ENCODE measurements at places on chromosomes 2 and 18.

DNA sequence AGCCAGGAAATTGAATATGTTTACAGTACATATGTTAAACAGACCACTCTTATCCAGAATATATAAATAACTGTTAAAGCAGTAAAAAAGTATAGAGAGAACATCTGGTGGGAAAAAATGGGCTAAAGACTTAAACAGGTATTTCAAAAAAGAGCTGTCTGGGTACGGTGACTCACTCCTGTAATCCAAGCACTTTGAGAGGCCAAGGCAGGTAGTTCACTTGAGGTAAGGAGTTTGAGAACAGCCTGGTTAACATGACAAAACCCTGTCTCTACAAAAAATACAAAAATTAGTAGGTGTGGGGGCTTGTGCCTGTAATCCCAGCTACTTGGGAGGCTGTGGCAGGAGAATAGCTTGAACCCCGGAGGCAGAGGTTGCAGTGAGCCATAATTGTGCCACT, 171.4 kb upstream of the FSIP2 start:
- peak; percentile 8 for DNase-seq

DNA sequence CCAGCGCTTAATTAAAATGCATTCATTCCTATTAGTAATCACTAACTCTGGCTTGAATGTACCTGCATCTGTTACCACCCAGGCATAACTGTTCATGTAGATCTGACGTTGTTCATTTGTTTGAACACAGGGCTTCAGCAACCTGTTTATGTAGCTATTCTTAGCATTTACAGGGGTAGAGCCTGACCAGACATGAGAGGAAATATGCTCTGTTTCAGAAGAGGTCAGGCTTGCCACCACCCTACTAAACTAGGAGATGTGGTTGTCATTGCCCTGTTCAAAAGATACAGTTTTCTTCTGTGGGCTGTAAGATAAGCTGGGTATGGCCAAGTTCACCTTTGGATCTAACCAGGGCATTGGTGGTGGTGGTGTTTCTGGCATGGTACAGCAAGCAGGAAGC, 8.8 kb downstream of the MGAT5 start:
- DNase-seq: no peak

- no peak for DNase-seq
These were observed 94.5 kb downstream of the DPP4 start for GRCh38 chr2:161979490-161979889.

DNA sequence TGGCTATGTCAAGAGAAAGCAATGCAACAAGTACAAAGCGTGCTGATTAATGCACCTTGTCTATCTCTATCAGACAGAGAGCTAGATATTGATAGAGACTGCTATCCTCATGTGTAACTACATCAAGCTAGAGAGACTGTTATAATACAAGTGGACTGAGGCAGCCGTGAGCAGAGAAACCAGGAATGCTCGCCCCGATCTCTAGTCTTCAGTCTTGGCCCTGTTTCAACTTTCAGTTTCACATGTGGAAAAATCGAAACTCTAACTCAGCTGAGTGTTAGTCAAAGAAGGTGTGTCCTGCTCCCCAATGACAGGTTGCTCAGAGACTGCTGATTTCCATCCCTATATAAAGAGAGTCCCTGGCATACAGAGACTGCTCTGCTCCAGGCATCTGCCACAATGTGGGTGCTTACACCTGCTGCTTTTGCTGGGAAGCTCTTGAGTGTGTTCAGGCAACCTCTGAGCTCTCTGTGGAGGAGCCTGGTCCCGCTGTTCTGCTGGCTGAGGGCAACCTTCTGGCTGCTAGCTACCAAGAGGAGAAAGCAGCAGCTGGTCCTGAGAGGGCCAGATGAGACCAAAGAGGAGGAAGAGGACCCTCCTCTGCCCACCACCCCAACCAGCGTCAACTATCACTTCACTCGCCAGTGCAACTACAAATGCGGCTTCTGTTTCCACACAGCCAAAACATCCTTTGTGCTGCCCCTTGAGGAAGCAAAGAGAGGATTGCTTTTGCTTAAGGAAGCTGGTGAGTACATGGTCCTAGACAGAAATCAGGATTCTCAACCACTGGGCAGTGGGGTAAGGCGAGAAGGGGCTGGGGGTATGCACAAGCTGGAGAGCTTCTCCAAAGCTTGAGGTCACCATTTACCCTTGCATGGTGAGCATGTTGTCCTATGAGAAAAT, at the start of gene RSAD2:
RSAD2 (plus strand) TSS at position 376 of the 903 bp plus-strand sequence; CDS start at position 400, 24 bp downstream.
- DNase-seq: no peak

- peak; percentile 30 for DNase-seq
These were observed 132.2 kb downstream of the DOCK10 start for GRCh38 chr2:224909885-224910573.

- no peak for DNase-seq
These were observed 187.7 kb downstream of the LOXHD1 start for GRCh38 chr18:46469186-46469915.

GRCh38 chr2:123738643-123739042, 286.4 kb upstream of the CNTNAP5 start:
- DNase-seq: no peak

- no peak for DNase-seq
These were observed 183.0 kb downstream of the PMAIP1 start for GRCh38 chr18:60082790-60083189.

GRCh38 chr2:42698940-42699339, 65.0 kb downstream of the OXER1 start:
- DNase-seq: no peak

- no peak for DNase-seq
These were observed 75.6 kb upstream of the ID2 start for GRCh38 chr2:8606226-8606625.

DNA sequence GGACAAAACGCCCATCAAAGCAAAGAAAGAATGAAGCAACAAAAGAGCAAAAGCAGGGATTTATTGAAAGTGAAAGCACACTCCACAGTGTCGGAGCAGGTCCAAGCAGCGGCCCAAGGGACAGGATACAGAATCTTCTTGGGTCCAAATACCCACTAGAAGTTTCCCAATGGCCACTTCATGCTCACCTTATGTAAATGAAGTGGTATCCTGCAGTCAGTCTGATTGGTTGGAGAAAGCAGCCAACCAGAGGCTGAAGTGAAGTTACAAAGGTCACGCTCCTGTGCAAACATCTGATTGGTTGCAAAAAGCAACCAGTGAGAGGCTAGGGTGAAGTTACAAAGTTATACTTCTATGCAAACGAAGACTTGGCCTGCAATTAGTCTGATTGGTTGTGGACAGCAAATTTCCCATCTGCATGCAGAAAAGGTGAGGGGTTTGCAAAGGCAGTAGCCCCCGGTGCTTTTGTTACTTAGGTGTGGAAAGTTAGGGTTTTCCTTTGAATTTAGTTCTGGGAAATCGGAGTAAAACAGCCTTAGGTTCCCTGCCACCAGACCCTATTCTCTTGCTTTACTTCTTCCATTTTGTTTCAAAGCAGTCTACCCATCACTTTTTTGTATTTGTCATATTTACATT, 12.9 kb downstream of the DUSP19 start:
- DNase-seq: no peak

DNA sequence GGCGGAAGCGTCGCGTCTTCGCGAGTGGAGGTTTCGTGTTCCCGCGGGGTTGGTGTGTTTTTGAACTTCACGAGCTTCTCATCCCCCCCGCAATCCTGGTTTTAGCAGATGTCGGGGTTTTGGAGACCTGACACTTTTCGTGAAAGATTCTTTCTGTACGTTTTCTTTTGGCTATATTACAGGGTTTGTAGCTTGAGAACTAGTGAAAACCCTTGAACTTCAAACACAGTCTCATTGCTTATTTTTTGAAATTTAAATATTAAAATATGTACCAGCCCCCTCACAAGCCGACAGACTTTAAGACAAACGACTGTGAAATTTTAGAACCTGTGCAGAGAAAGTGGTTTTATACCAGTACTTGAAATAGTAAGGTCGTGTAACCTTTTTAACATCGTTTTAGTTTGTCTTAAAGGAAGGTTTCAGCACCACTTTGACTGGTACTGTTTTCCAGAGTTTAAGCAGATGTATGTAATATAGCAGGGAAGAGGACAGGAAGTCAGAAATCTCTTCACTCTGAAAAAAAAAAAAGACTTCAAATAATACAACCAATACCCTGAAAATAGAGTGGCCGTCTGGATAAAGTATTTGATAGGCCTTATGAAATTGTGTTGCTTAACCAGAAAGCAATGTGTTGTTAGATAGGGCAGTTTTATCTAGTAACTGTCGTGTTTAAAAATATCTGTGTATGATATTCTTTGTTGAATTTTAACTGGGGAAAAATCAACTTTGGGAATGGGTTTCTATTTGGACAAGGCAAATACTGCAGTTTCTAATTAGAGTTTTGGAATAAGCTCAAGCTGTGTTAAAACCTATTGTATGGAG, 1.4 kb downstream of the SPATS2L start:
- DNase-seq: no peak

- DNase-seq: no peak
These were observed 841.8 kb downstream of the SLC4A3 start for GRCh38 chr2:220469201-220469600.

- peak; percentile 57 for DNase-seq
These were observed 1.1 kb downstream of the ITGAV start for GRCh38 chr2:186590759-186591505.

DNA sequence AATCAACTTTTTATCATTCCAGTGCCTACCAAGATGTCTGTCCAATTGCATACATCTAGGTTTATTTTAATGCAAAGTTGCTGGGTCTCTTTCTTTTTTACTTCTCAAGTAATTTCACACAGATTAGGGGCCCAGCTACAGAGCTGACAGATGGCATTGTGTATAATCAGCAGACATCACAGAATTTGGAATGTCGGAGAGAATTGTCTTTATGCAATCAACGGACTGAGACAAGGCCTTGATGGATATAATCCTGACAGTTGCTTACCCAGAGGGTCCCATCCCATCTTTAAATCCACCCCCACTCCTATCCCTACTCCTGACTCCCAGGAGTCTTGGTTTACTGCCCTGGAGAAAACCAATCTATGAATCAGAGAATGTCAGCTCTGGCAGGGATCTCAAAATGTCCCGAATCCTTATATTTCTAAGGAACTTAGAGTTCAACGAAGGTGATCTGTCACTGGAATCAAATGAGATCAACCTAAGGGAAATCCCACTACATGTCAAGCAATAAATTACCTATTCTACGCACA, 142.0 kb downstream of the LRATD1 start:
- DNase-seq: no peak

GRCh38 chr2:120830096-120830830, 94.6 kb downstream of the GLI2 start:
- no peak for DNase-seq

DNA sequence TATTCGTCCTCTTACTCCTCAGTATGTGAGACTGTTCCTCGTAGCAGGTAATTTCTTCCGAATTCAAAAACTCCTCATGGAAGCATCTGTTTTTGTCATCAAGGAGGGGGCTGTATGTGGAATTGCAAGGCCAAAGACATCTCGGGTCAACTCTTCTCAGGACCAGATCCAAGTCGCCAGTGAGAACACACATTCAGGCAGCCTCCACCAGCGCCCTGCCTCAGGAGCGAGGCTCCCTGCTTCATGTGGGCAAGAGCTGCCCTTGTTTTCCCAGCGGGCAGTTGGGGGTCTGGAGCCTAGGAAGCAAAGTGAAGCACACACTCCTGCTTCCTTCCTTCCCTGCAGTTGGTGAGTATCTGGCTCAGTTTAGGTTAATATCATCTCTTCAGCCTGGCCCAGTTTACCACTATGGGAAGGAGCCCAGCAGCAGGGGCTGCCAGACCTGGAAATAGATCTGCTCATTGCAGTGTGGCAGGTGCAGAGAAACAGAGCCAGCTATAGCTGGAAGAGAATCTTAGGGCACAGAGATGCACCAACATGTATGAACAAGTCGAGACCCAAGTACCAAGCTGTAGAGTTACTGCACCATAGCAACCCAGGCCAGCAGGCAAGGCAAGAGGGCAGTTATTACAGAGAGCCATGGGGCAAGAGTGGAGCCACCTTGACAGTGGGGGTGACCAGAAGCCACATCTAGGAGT, 25.3 kb downstream of the TMEM127 start:
- no peak for DNase-seq

DNA sequence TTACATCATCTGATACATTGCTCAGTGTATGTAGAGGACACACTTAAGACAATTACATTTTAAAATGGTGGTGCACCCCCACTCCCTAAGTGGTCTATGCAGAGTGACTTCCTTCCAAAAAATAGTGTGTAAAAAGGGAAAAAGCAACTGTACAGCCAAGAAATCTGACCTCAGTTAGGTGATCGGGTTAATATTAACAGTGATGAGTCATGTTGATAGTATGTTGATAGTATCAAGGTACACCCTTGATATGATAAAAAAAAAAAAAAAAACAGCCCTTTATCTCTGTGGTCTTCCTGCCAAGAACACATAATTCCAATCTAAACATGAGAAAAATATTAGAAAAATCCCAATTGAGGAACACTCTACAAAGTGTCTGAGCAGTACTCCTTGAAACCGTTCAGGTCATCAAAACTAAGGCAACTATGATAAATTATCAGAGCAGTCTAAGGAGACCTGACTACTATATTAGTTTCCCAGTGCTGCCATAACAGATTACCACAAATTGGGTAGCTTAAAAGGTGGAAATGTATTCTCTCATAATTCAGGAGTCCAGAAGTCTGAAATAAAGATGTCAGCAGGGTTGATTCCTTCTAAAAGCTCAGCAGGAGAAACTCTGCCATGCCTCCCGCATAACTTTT, 171.9 kb downstream of the ARHGAP28 start:
- no peak for DNase-seq

DNA sequence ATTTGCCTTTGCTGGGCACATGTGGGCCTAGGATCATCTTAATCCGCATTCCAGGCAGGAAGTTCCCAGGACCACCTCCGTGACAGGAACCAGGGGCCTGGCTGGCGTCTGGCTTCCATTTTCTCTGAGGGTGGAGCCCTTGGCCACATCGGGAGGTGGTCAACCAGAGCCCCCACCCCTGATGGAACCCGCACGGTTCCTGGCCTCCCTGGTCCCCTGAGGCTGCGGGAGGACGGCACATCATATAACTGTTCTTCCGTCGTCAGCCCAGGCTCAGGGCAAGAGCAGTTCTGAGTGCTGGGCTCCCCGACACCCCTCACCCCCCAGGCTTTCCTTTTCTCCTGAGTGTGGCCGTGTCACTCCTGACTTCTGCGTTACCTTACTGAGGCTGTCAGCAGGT, 13.5 kb downstream of the ESPNL start:
- no peak for DNase-seq

DNA sequence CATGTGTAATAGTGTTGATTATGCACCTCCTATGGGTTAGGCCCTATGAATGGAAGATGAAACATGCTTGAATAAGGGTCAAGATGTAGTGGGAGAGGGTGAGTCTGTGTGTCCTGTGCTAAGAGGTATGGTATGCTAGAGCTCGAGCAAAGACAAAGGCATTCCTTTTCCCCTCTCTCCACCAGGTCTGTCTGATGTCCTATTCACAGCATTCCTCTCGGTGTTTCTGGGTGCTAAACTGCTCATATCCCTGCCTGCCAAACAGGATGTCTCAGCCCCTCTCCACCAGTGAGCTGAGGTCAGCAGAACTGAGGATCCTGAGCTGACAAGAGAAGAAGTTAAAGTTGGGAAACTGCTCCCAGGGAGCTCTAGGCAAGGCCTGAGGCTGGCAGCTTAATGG, 344.9 kb downstream of the TSN start:
- peak; percentile 41 for DNase-seq

- no peak for DNase-seq
These were observed 167.0 kb downstream of the NDUFA10 start for GRCh38 chr2:239858179-239858578.

All from GM23338 (cell line).